AG04449 (cell line): ENCODE measurements at places on chromosomes 1 and 21.

DNA sequence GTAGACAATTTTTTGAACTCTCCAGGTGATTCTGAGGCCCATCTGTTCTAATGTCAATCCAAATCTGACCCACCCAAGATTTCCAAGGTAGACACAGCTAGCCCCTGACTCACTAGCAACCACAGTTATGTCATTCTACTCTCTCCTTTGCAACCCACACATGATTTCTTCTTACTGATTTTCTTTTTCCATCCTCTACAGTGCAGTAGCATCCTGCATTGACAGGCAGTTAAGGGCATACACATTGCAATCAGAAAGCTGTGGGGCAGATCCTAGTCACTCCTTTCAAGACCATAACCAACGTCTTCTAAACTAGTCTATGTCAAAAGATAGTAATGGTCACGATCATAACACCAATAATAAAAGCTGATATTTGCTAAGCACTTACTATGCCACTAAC, 54.2 kb downstream of the JAK1 start:
- no peak for DNase-seq

DNA sequence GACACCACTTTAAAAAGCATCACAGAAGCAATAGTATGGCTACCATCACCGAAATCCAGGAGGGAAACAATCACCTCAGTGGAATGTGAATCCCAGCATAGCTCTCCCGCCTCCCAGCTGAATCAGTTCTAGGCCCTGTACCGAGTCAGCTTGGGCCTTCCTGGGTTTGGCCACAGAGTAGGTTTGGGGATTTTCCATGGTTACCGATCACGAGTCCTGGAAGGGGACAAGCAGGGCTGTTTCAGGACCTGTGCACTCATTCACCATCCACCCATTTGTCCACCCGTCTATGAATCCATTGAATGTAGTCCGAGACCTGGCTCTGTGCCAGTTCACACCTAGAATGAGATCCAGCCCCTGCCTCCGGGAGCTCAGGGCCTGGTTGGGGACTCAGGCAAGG, 94.2 kb downstream of the ARHGEF10L start:
- DNase-seq = peak; percentile 40

- no peak for DNase-seq
These were observed 191.8 kb downstream of the TPR start for GRCh38 chr1:186183219-186183618.

DNA sequence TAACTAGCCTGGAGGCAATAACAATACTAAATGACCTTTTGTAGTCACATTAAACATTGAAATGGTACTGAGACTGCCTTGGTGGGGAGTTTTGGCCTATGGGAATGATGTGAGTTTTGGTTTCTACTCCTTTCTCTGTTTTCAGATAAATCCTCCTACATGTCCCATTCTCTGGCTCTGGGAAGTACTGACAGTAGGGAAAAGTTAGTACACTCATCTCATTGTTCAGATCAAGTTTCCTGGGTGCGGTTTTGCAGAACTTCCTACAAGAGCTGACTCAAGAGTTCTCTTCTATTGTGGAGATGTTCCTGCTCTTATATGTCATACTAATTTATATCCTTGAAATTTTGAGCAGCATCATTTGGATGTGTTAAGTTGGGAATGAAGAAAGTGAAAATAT, 74.2 kb upstream of the MACF1 start:
- no peak for DNase-seq

- DNase-seq = no peak
These were observed 676 bp upstream of the PADI2 start for GRCh38 chr1:17119773-17120480.

DNA sequence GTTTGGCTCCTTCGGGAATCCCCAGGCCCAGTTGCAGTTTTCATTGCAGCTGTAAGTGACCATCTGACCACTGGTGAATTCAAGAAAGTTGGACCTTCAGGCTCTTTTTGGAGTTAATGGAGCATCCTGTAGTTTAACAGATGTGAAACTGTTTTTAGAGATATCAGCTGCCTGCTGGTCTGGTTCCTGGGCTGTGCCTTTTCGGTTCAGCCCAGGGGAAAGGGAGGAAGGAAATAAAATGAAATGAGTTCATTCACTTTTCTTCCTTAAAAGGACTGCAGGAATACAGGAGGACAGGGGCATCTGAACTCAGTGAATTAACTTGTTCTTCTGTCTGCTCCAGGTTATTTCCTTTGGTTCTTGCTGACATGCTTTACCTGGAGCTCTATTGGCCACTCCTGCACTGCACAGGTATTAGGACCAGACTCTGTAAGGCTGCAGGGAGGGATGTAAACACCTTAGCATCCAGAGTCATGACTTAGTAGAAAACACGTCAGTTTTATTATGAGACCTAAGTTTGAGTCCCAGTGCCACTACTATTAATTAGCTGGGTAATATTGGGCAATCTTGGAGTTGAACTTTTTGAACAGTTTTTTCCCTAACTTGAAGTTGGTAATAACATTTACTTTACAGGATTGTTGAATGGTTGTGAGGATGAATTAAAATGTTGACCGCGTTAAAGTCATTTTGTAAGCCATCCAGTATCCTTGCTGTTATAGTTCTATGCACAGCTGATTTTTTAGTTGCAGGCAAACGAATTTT, 83.6 kb downstream of the LRRC8D start:
- DNase-seq = no peak

DNA sequence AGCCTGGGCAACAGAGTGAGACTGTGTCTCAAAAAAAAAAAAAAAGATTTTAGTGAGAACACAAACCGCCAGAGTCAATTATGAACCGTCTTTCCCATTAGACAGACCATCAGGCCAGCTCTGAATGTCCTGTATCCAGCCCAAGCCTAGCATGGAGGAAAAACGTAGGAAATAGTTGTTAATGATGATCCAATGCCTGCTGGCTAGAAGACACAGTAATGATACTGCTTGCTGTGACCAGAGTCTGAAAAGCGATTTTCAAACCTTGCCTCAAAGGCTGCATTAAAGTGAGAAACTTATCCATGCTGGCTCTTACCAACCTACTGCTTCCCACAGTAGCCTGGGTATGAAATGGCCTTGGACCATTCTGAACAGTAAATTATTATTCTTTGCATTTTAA, 17.0 kb downstream of the COA7 start:
- no peak for DNase-seq

DNA sequence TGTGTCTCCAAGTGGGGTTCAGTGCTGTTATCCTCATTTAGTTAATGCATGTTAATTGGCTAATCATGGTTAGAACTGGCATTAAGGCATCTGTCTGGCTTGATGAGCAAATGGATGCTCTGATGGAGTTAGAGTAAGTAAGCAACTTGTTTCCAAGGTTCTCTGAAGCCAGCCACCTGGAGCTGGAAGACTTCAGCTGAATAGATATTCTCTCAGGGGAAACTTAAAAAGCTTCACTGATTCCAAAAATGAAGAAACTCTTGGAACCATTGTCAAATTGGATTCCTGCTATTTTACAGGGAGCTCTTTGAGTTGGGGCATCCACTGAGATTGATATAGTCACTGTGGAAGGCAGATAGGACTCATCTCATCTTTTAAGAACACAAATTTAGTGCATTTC, 118.9 kb downstream of the CACHD1 start:
- DNase-seq = no peak

GRCh38 chr1:66938613-66939012, 13.8 kb downstream of the MIER1 start:
- DNase-seq = no peak

- no peak for DNase-seq
These were observed 735 bp downstream of the TTC13 start for GRCh38 chr1:230977761-230978490.

GRCh38 chr1:54816951-54817350, 15.8 kb upstream of the TTC22 start:
- no peak for DNase-seq

GRCh38 chr1:13823936-13824335, 123.9 kb downstream of the PRDM2 start:
- no peak for DNase-seq
